Fibroblast of upper back skin (primary cell): ENCODE measurements at places on chromosomes 7 and 10.

- no peak for DNase-seq
Observed at GRCh38 chr10:111338805-111339204, 262.0 kb downstream of the ADRA2A start.

GRCh38 chr10:20091698-20092097, 275.5 kb downstream of the PLXDC2 start:
- no peak for DNase-seq

DNA sequence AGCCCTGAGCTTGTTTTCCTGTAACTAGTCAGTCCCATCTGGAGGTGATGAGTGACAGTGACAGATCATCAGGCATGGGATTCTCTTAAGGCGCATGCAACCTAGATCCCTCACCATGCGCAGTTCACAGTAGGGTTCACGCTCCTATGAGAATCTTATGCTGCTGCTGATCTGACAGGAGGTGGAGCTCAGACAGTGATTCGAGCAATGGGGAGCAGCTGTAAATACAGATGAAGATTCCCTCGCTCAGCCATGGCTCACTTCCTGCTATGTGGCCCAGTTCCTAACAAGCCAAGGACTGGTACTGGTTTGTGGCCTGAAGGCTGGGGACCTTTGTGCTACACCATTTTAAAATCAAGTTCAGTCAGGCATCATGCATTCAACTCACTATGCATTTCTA, 221.7 kb downstream of the KIAA1217 start:
- DNase-seq: no peak

DNA sequence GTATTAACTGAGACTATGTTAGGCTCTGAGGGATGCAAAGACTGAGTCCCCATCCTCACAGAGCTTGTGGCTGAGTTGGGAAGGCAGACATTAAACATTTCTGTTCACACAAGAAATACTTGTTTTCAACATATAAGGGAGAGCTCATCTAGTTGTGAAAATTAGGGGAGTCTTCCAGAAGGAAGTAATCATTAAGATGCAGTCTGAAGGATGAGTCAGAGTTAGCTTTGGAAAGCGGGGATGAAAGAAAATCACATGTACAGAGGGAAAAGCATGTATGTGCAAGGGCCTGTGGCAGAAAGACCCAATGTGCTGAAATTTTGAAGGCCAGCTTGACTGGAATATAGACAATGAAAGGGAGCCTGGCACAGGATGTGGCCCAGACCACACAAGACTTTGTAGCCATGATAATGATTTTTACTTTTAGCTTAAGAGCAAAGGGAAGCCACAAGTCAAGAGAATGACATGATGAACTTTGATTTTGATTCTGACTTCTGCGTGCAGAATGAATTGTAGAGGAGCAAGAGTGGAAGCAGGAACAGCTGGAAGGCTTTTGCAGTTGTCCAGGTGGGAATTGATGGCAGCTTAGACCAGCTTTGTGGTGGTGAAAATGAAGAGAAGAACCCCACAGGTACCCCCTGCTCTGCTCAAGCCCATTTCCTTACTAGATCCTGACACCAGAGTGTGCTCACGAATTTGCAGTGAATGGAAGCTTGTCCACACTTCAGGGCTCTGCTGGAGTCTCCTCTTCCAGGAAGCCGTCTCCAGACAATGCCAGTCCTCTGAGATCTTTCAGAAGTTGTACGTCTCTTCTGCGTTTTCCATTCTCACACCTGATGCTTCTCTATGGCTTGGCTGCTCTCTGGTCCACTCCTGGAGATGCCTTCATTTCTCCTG, 115.6 kb downstream of the ATXN7L1 start:
- DNase-seq: peak; percentile 64

DNA sequence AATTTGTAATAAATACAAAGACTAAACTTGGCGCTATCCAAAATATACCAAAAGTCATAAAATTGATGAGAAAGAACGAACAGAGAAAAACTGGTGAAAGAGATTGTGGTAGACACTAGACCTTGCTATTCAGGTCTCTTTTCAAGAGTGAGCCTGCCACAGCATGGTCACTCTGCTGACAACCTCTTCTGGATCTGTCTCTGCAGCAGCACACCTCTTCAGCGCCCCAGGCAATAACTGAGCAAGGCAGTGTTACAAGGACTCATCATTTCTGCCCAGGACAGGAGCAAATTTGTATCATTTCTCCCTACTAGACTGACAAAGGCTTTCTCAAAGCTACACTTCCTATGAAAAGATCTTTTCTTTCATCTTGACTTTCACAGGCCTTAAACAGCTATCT, 976.0 kb downstream of the DNAJB9 start:
- DNase-seq: no peak

- no peak for DNase-seq
Observed at GRCh38 chr10:49166484-49167400, 21.4 kb downstream of the TMEM273 start.

GRCh38 chr10:43110338-43111071, 27.7 kb upstream of the CSGALNACT2 start:
- peak; percentile 52 for DNase-seq

GRCh38 chr7:113635492-113635891, 283.3 kb downstream of the PPP1R3A start:
- no peak for DNase-seq
